Muscle of back (tissue), 13 donors: ENCODE measurements at places on chromosomes 13 and 19. TPM values are rescaled to one million over a fixed set of nuclear protein-coding genes. Genes with fewer than 3 reads are reported as not detected.

DNA sequence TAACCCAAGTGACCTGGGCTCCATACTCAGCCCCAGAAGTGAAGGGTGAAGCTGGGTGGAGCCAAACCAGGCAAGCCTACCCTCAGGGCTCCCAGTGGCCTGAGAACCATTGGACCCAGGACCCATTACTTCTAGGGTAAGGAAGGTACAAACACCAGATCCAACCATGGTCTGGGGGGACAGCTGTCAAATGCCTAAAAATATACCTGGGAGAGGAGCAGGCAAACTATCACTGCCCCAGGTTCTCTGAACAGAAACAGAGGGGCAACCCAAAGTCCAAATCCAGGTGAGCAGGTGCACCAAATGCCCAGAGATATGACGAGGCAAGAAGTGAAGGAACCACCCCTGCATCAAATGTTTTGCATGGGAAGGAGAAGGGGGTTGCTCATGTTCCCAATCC is 6.1 kb upstream of the CEACAM7 start:
- no peak for DNase-seq

- peak; percentile 75 for DNase-seq
Measured at GRCh38 chr13:33052506-33053280, 36.5 kb downstream of the KL start.

GRCh38 chr13:105541565-105541964 is 993.9 kb downstream of the EFNB2 start:
- DNase-seq: no peak

The BEST2 gene
- not detected for polyA plus RNA-seq

The C19orf33 gene
- not detected for polyA plus RNA-seq

The APOC4 gene
- polyA plus RNA-seq: not detected

GRCh38 chr19:5987077-5987818 is 9.3 kb upstream of the RANBP3 start:
- DNase-seq: peak; percentile 77

DNA sequence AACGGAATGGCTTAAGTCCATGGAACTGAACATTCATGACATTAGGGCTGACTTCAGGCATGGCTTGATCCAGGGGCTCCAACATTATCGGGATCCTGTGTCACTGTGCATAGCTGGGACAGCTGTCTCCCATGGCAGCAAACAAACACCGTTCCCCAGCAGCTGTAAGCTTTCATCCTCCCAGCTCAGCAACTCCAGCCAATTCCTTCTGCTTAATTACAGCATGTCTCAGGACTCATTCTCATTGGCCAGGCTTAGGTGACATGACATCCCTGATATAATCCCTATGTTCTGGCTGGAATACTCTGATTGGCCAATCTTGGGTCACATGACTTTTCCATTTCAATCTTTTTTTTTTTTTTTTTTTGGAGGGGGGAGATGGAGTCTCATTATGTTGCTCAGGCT is 10.9 kb upstream of the TLE5 start:
- peak; percentile 78 for DNase-seq

GRCh38 chr13:111402441-111402840 is 82.0 kb downstream of the TEX29 start:
- DNase-seq: no peak

GRCh38 chr13:60164234-60164889 is 634 bp upstream of the DIAPH3 start:
- no peak for DNase-seq
